GOT3 (cell line): ENCODE measurements at places on chromosomes 5 and 9.

DNA sequence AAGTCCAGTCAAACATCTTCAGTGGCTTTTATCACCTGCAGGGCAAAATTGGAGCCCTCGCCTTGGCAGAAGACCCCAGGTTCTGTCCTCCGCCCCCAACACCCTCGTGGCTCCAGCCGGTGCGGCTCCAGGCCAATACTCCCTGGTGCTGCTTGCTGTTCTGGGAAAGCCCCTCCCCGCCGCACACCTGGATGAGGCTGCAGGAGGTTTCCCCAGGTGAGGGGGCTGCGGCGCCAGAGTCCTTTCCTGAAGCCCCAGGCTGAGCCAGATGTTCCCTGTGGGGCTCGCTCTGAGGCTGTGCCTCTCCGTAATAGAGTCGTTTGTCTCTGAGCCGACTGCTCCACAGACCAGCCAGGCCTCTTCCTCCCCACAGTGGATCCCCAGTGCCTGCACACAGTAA, 375.4 kb upstream of the IRX1 start:
- DNase-seq = no peak

GRCh38 chr5:25963251-25964008, 1075.0 kb downstream of the CDH9 start:
- DNase-seq = no peak

DNA sequence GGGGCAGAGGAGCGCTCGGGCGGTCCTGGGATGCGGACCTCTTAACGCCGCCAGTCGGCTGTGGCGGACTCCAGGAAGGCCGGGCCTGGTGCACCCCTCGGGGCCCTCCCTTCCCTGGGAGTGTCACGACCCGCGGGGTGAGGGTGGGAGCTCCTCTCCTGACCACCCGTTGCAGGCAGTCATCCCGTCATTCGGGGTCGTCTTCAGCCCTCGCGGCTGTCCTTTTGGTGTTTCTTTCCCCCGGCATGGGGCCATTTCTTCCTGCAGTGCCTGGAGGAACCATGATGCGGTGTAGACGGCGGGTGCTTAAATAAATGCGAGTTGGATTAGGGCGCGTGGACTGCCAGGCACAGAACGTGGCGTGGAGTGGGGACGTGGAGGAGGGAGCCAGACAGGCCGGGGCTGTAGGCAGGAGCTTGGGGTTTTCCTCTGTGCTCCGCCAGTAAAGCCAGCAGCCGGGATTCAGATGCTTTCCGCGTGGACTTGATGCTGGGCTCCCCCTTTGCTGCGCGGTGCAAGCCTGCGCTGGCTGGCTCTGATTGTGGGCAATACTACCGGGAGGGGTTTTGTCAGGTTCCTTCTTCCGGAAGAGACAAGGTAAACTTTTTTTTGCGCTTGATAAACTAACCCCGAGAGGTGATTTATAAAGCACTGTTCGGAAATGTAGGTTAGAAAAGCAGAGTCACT, 868 bp downstream of the KDM4C start:
- no peak for DNase-seq

- no peak for DNase-seq
Observed at GRCh38 chr9:91200692-91201336, 160.9 kb downstream of the AUH start.

- no peak for DNase-seq
Observed at GRCh38 chr9:96113032-96113431, 188.9 kb downstream of the HSD17B3 start.

DNA sequence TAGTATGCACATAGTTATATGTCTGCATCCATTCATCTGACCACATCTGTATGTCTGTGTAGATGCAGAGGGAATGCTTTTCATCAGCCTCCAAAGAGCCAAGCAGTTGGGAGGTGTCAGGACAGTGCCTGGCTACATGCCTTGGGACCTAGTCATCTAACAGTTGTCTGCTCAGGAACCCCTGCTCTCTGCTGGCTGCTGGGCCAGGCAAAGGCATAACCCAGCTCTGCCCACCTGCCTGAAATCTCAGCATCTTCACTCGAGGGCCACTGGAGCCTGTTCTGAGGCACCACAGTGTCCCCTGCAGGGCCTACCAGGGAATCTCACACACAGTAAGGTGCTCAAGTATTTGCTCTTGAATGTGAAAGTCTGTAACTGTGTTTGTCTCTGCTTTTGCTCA, 3.7 kb downstream of the C9orf50 start:
- no peak for DNase-seq

- no peak for DNase-seq
Observed at GRCh38 chr5:79590396-79590999, 21.7 kb upstream of the TENT2 start.

GRCh38 chr5:98503616-98504015, 269.8 kb upstream of the RGMB start:
- no peak for DNase-seq

GRCh38 chr9:92760070-92760469, 4.6 kb downstream of the BICD2 start:
- no peak for DNase-seq

- no peak for DNase-seq
Observed at GRCh38 chr9:88234114-88234513, 95.8 kb upstream of the SPATA31C2 start.

- DNase-seq = no peak
Observed at GRCh38 chr9:131334629-131335367, 45.3 kb downstream of the PLPP7 start.

GRCh38 chr9:129058965-129059795, 21.7 kb upstream of the DOLPP1 start:
- no peak for DNase-seq

DNA sequence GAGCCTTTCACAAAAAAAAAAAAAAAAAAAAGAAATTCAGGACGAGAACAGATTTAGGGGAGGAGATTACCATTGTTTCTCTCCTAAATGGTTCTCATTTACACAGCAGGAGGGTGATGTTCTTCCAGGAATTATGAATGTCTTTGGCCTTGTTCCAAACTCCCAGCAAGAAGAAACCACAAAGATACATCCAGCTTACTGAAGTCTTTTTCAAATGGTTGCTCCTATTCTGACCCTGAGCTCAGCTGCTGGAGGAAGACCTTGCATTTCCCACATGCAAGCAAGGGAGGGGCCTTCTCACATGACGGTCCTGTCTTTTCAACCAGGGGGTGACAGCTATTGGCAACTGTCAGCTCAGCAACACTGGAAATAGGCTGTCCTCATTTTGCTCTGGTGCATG, 203.0 kb upstream of the VLDLR start:
- DNase-seq = no peak

DNA sequence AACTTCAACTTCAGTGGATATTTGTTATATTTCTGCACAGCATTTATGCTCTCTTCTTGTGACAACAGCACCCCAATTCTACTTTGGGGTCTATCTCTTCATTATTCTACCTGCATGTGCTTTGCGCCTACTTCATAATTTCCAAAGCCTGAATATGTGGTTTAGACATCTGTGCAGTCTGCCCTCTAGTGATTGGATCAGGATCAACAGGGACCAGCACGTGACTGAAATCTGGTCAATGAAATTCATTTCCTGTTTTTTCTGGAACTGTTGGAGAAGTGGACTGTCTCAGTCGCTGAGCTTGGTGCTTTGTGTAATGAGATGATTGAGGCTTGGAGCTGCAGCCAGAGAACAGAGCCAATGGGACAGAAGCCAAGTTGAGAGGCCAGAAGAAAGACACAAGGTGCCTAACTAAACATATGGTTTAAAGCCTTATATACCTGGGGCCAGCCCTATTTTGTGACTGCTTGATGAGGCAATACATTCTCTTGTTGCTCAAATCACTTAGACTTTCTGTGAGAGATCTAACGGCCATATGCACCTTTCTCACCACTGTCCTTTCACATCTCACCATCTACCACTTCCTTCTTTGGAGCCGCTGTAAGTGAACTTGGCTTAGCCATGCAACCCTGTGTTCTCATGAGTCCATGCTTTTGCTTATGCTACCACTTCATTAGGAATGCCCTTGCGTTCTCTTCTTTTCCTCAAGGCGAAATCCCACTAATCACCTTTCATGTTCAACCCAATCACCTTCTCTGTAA, 68.8 kb upstream of the PPP2R2B start:
- no peak for DNase-seq

DNA sequence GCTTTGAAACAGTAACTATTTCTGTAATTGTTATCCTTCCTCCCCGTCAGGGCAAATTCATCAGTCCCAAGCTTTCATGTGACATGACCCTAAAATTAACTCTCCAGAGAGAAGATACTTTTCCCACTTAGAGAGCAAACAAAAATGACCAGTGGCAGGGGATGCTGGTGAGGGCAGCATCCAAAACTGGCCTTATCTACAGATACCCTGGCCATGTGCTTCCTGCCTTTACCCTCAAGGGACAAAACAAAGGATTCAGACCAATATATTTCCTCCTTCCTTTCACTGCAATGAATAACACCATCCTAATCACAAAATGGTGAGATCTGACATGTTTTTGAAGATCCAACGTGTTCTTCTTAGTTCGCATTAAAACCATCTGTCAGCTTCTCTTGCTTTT, 267.2 kb downstream of the MAN2A1 start:
- DNase-seq = no peak

GRCh38 chr9:118522093-118523028, 818.2 kb downstream of the TLR4 start:
- DNase-seq = no peak

DNA sequence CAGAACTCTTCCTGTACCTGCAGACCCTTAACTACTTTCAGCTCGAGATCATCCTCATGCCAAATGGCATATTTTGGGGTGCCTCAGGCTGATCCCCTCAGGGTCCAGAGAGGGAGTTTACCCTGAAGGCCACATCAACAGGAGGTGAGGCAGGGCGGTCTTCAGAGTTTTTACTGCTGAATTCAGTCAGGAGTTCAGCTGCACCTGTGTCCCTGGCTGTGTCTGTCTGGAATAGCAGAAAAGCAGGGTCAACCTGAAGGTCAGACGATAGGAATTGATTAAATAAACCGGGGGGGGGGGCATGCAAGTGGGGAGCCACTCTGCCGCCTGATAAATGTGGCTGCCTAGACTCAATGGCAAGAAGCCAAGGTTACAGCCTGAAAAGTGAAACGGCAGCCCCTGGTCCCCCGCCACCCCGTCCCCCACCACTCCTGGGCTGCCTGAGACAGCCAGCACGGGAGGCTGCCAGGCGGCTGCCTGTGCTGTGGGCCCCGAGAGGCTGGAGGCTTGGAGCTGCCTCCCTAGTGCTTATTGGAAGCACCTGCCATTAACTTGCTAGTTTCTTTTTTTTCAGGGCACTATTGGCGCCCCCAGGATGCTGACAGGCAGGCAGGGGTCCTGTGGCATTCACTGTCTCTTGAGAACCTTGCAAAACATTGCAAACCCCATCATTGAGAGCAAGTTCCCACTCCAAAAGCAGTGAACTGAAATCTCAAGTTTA, 182.7 kb upstream of the PPP1R26 start:
- DNase-seq = no peak

GRCh38 chr5:131186561-131187256, 16.0 kb downstream of the LYRM7 start:
- DNase-seq = no peak

- no peak for DNase-seq
Observed at GRCh38 chr5:155872629-155873220, 454.2 kb upstream of the SGCD start.

DNA sequence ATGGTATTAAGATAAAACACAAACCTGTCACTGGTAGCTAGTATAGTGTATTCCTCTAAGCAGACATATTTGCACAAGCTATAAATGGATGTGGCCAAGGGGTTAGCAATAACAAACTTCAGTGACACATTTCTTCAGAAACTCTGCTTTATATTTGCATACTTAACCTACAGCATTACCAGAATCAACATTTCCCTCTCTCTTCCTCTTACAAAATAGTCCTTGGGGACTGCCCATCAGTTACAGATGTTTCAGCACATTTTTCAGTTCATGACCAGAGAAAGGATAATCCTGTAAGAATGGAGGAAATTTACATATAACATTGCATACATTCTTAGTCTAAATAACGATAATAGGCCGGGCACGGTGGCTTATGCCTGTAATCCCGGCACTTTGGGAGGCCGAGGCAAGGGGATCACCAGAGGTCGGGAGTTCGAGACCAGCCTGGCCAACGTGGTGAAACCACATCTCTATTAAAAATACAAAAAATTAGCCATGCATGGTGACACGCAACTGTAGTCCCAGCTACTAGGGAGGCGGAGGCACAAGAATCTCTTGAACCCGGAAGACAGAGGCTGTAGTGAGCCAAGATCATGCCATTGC, 25.3 kb upstream of the SLC1A1 start:
- no peak for DNase-seq

- no peak for DNase-seq
Observed at GRCh38 chr5:112238473-112238872, 180.6 kb downstream of the EPB41L4A start.

DNA sequence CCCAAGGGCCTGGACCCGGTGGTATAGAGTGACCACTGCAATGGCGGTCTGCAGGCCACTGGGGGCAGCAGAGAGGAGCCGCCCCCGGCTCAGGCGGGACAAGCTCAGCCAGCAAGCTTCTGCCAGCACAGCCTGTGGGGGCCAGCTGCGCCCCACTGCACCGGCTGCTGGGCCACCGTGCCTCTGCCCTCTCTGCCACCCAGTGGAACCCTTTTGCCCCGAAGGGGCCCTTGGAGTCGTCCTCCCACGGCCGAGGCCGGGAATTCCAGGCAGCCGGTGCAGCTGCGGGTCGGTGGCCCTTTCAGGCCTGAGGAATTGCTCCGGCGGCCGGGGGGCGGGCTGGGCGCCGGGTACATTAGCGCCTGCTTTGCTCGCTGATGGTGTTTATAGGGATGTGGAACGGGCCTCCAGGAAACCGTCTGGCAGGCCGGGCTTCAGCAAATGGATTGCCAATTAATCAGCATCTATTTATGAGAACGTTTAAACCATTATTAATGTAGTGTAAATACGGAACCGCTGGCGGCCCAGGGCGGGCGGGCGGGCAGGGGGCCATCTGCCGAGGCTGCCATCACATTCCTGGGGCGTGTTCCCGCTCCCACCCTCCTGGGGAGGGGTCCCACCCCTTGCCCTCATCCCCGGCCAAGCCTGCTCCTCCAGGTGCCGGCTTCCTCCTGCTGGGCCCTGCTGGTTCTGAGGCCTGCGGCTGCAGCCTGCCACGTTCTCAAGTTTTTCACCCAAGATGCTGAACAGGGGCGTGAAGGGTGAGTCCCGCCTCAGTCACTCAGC, 127.4 kb downstream of the BARX1 start:
- DNase-seq = no peak

DNA sequence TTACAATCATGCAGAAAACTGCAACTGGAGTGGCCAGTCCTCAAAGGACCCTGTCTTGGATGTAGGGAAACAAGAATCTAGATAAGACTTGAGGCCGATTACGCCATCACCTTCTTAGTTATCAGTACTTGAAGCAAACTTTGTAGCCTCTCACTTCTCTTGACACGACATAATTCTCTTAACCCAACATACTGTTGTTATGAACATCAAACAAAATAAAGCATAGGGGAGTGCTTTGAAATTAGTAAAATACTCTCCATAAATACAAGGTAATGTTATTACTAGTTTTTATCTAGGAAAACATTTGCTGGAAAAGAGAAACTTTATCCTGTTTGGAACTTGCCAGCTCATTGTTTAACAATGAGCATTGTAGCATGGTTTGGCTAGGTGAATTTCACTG, 574.9 kb upstream of the DMAC1 start:
- DNase-seq = no peak

GRCh38 chr9:38026021-38026809, 42.8 kb downstream of the SHB start:
- DNase-seq = no peak

GRCh38 chr5:136221340-136221739, 28.4 kb upstream of the SMIM32 start:
- DNase-seq = no peak

GRCh38 chr5:38546691-38547146, 9.7 kb downstream of the LIFR start:
- no peak for DNase-seq
